ENCODE measurements at places on chromosomes 5 and 9.
A peak's percentile ranks its signal among the peaks of the same experiment; 100 is the strongest.

DNA sequence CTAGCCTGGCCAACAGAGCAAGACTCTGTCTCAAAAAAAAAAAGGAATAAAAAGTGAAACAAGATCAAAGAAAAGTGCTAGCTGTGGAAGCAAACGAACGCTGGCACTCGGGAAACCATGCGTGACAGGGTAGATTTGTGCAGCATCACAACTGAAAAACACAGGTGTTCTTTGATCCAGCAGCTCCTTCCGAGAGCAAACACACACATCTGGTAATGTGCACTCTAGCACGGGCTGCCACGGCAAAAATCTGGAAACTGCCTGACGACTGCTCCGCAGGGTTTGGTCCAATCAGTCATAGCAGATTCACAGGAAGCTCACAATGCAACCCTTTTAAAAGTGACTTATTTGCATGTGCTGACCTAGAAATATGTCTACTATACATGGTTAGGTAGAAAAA, 80.0 kb downstream of the SYK start:
- no peak for DNase-seq

DNA sequence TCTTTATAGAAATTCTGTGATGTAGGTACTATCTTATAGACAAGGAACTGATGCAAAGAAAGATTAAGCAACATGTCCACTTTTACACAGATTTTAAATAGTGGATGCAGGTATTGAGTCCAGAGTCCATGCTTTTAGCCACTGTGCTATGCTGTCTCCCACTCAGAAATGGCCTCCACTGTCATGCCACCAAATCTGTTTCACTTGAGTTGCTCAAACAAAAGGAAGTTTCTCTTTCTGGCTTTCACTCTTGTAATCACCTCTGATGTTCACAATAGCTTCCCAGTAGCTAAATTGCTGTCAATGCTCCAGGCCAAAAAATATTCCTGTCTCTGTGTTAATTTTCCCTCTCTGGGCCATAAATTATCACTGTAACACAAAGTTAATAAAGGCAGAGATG, 77.0 kb upstream of the RASA1 start:
- DNase-seq = no peak

DNA sequence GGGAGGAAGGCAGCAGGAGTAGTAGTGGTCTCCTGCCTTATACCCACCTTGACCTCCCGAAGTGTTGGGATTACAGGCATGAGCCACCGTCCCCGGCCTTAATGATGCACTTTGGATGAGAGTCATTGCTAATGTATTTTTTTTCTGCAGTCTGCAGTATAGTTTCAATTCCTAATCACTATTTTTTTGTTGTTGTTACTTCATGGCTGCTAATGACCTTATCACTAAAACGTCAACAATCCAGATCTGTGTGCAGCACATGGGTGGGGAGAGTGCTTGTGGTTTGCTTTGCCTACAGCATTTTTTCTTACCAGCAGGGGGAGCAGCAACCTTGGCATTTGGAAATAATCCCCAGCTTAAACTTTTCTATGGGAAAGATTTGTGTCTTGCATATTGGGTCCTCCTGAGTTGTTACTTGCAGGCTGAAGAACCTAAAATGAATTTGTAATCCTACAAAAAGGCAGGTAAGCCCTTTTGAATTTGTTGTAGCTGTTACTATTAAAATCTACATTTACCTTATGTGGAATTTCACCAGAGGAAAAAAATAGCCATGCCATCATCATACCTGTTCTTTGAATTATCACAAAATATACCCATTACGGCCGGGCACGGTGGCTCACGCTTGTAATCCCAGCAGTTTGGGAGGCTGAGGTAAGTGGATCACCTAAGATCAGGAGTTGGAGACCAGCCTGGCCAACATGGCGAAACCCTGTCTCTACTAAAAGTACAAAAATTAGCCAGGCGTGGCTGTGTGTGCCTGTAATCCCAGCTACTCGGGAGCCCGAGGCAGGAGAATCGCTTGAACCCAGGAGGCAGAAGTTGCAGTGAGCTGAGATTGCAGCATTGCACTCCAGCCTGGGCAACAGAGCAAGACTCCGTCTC, 6.3 kb upstream of the MED7 start:
- DNase-seq = peak; percentile 87

GRCh38 chr5:65825408-65826328, 100.7 kb upstream of the ERBIN start:
- no peak for DNase-seq

DNA sequence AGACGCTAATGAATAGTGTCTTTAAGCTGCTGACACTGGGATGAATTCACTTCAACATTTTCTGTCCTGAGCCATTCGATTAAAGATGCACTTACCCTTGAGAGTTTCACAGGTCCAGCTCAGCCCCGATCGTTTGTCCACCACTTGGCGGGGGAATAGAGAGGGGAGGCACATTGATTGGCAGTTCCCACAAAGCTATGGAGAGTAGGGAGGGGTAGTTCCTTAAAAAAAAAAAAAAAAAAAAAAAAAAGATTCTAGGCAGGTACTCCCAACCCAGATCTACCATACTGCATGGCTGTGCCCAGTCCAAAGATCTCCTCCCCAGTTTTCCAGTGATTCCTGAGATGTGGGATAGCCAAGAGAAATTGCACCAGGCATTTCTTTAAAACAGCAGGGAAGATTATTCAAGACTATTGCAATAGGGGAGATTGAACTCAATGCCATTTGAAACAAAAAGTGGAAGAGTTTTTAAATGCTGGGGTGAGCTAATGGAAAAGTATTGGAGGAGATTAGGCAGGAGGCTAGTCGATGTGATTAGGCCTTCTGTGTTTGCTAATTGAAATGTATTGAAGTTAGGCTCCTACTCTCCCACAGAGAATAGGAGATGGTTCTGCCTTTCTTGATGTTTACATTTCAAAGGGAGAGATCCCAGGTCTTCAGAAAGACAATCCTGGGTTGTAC, 2217.4 kb upstream of the WWC1 start:
- no peak for DNase-seq

GRCh38 chr9:131732061-131732526, 7.8 kb downstream of the RAPGEF1 start:
- no peak for DNase-seq

GRCh38 chr9:37902796-37903646, 906 bp downstream of the SLC25A51 start:
- no peak for DNase-seq

DNA sequence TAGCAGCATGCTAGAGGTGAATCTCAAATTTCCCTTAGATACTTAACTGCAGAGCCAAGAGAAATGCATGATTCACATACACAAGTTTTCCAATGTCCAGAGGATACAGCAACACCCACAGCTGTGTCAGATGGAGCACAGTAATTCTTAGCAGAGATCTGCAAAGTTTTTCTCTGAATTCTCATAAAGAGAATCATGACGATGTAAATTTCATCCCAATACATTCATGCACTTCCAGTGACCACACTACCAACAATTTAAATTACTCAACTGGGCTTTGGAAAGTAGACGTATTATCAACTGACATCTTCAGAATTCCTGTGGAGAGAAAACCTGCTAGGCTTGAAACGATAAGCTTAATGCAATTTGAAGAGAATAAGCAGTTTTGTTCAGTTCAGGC, 378.8 kb upstream of the TLE4 start:
- no peak for DNase-seq

DNA sequence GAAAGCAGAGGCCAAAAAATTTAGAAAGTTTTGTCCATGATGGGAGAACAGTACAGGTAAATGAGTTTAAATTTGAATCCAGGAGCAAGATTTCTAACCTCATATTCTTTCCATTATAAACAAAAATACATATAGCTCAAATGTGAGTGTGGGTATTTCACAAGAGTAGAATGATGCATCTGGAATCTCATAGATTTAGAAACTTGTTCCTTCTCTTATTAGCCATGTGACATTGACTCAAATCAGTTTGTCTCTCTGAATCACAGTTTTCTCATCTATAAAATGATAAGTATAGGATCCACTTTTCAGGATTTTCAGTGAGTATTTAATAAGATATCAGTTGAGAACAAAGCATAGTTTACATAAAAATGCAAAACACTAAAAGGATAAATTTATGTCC, 436.3 kb upstream of the PAPPA start:
- no peak for DNase-seq

DNA sequence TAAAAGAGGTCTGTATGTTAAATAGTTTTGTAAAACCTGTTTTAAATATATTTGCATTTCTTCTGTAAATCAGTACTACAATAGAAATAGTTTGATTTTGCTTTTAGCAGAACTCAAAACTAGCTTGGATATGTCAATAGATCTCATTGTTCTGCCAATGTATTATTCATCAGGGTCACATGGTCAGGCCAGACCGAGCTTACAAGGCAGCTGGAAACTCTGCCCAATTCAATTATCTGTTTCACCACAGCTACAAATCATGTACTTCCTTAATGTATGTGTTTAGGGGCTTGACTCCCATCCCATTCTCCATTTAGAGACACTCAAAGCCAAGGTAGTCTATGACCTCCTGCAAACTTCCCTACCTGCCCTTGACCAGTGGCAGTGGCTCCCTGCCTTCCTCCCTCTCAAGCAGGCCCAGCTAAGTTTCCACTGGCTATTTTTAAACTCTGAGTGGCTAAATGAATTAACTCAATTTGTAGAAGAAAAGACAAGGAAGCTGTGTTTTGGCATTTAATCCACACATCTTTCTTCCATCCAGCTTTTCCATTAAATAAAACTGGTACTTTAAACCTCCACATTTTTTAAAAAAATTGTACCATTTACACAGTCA, 46.4 kb upstream of the SELENOP start:
- DNase-seq = no peak

DNA sequence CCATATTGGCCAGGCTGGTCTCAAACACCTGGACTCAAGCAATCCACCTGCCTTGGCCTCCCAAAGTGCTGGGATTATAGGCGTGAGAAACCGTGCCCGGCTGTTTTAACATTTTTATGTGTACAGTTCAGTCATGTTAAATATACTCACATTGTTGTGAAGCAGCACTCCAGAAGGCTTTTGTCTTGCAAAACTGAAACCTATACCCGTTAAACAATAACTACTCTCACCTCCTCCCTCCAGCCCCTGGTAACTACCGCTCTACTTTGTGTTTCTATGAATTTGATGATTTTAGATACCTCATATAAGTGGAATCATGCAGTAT, 23.1 kb upstream of the SHB start:
- DNase-seq = peak; percentile 17

DNA sequence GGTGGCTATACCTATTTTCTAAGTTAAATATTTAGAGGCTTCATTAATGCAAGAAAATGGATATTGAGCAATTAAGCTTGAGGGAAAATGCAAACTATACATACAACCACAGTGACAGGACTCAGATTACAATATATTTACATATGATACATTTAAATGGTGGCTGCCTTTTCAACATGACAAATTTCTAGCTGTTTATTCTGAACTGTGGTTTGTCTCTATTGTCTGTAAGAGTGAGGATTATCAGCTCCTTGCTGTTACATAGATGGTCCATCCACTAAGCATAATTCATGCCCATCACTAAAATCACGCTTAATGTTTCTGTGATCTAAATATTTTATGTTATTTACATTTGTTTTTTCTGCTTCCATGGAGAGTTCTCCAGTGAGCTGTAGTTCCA, 81.1 kb upstream of the SGCD start:
- DNase-seq = no peak

DNA sequence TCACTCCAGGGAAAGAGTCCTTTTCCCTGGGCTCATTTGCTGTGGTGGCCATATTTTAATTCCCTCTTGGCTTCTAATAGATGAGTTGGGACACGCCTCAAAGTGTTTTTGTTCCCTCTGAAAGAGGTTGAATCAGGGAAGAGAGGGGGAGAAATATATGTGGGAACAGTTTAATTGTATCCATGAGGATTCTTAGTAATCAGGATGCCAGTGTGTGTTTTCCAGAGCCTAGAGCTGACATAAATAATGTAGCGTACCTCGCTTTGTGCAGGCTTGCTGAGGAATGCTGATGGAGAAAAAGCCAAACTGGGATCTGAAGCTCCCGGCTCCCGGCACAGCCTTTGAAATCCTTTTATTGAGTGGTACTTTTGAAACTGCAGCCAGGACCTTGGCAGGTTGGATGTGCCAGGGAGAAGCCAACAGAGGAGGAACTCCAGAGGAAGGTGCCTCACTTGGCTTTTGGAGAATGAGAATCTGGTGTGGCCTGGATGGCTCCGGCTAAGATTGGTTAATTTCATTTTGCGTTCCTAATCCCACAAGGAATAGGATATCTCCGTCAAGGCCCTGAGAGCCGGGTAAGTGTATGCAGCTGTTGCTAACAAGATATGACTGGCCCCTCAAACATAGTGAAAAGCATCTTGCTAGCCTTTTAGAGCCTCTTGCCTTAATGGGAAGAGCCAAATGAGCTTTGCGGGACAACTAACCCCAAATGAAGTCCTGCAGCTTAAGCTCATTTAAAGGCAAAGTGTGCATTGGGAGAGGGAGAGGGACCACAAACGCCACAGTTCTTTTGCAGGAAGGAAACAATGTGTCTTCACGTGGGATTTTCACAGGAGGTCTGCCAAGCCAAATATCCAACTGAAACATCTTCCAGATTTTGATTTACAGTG, 471.1 kb upstream of the WWC1 start:
- no peak for DNase-seq
